ENCODE measurements at places on chromosomes 11 and 22.

GRCh38 chr11:107591378-107592230, 657 bp downstream of the ELMOD1 start:
- DNase-seq = no peak

DNA sequence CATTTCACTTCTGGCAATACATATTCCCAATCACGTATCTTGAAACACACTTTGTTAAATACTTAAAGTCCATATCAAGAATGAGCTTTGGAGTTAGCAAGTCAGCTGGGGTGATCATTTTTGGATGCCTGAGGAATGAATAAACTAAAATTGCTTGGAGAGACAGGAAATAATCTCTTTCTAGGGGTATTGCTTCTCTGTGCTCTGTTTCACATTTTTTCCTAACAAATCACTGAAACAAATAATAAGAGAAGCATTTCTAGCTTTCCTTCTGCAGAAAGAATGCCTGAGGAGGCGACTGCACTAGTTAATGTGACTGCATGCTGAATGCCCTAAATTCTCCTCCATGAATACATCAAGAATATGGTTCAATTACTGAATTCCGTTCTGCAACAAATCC, 541.4 kb upstream of the CCDC90B start:
- no peak for DNase-seq

DNA sequence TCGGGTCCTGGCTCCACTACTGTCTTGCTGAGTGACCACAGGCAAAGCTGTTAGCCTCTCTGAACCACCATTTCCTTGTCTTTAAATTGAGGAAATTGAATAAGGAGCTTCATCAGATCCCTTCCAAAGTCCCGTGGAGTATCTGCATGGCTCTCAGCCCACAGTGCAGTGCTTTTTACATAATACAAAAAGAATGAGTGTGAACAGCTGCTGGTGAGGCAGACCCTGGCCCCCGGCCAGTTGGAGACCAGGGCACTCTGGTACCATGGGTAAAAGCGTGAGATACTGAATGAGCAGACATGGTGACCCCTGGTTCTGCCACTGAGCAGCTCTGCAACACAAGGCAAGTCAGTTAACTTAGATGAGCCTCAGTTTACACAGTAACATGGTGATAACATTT, 86.8 kb downstream of the GALNT18 start:
- DNase-seq = no peak

DNA sequence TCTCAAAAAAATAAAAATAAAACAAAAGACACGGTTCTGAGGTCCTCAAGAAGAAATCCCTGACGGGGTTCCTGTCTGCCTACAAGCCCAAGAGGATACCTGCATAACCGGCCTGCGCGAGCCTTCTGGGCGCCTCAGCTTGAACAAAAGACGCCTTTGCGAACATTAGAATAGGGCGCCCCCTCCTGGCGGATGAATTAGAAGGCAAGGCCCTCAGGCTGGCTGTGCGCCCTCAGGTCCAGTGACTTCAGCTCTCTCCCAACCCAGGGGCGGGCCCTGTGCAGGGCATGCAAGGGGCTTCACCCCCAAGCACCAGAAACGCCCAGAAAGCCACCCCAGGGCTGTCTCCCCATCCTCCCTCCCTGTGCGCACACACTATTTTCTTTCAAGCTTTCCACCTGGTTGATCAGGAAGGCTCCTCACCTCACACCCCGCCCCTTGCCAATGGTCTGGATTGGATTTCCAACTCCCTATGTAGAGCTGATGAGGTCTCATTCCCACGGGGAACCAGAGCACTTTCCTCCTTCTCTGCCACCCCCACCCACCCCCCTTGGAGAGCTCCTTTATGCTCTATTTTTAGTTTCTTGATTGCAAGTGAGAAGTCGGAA, 273.3 kb downstream of the BUD13 start:
- no peak for DNase-seq

DNA sequence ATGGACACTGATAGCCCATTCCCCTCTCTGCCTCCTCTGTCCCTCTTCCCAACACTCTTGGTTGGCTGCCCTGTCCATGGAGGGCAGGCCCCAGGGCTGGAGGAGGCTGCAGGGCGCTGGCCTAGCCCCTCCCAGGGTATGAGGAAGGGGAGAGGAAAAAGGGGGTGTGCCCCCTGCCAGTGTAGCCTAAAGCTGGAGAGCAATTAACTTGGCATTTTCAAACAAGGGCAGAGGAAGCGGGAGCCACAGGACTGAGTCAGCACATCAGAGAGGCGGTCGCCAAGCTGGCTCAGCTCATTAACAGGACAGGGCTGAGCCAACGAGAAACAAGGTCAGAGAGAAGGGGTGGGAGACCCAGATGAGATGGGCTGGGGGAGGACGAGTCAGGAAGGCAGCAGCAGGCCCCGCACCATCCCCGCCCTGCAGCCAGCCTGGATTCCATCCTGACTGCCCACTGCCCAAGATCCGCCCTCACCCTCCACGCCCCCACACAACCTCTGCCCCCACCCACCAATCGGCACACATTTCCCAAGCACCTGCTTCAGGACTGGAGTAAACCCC, 76.3 kb downstream of the BUD13 start:
- DNase-seq = no peak

GRCh38 chr11:130671801-130672700, 223.6 kb downstream of the ADAMTS15 start:
- DNase-seq = no peak

DNA sequence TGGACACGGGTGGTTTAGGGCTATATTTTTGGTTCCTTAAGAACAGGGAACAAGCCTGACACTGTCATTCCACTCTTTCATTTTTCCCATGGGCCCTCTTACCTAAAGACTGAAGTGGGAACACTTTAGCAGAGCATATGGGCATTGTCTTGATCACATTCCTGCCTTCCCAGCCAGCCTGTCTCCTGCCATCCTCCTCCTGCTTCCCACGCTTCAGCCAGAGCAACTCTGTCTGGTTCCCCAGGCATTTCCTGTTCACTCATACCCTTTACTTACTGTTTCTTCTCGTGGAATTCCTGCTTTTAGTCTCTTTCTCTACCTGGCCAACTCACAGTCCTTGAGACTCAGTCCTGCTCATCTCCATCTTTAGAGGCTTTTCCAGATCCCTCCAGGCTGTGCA, 22.8 kb downstream of the MRPL16 start:
- DNase-seq = no peak

DNA sequence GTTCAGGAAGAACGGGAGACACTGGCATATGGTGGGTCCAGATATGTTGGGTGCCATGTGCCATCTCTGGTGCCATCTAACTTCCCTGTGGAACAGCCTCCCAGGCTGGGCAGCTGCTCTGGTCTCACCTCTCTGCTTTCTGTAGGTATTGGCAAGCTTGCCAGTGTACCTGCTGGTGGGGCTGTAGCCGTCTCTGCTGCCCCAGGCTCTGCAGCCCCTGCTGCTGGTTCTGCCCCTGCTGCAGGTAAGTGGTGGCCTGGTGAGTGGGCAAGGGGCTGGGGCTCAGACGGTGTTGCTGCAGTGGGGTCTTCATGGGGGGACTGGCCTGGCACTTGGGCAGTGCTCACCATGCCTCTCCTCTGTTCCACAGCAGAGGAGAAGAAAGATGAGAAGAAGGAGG, 2.6 kb downstream of the RPLP2 start:
- no peak for DNase-seq

- DNase-seq = no peak
These were observed 125.9 kb upstream of the B3GAT1 start for GRCh38 chr11:134537941-134538340.

DNA sequence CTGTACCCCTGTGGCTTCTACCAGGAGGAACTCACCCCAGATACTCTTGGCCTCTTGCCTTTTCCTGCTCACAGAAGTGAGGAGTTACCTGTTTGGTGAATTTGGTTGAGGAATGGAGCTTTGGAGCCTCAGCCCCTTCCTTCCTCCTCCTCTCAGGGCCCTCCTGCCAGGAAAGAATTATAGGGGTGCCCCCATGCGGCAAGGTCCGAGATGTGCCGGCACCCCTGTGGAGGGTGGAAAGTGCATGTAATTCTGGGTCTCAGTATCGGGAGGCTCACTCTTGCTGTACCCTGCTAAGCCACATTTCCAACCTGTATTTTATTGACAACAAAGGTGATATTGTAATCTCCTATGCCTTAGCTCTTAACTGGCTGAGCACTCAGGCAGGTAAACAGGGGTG, 13.7 kb upstream of the IGSF22 start:
- DNase-seq = no peak

DNA sequence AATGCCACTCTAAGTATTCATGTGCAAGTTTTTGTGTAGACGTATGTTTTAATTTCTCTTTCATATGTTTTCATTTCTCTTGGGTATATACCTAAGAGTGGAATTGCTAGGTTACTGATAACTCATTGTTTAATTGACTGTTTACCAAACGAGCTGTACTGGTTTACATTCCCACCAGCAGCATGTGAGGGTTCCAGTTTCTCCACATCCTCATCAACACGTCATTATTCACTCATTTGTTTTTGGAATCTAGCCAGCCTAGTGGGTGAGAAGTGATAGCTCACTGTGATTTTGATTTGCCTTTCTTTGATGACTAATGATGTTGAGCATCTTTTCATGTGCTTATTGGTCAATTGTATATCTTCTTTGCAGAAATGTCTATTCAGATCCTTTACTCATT, 4.0 kb downstream of the ANKRD13D start:
- DNase-seq = no peak

DNA sequence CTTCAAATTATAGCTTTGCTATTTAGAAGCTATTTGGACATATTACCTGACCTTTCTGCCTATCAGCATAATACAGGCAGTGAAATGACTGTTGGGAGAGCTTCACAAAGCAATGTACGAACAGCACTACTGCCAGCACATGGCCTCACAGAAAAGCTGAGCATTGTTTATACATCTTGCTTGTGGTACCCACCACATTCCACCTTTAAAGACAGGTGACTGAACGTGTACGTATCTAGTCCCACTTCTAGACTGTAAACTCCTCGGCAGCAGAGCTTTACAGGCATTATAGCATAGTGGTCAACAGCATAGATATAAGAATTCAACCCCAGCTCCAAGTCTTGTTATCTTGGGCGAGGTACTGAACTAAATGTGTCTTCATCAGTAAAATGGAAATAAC, 1.6 kb downstream of the JOSD1 start:
- no peak for DNase-seq

DNA sequence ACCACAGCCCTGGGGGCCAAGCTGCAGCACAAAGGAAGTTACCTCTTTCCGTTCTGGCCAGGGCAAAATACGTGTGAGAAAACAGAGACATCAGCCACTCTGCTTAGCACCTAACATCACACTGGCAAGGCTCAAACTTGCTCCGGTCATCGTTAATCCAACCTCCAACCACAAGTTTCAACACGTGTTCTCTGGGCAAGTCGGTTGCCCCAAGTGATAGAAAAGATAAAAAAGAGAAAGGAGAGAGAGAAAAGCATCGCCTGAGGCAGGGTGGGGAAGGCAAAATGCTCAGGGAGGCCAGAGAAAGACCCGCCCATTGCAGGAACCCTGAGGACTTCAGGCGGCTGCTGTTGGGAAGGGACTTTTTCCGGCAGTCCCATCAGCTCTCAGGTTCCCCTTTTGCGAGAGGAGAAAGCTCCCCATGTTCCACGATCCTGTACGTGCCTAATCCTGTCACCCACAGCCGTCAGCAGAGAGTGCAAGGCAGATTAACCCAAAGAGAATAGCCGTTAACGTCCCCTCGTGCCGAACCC, 18.5 kb upstream of the B4GALNT4 start:
- DNase-seq = no peak

DNA sequence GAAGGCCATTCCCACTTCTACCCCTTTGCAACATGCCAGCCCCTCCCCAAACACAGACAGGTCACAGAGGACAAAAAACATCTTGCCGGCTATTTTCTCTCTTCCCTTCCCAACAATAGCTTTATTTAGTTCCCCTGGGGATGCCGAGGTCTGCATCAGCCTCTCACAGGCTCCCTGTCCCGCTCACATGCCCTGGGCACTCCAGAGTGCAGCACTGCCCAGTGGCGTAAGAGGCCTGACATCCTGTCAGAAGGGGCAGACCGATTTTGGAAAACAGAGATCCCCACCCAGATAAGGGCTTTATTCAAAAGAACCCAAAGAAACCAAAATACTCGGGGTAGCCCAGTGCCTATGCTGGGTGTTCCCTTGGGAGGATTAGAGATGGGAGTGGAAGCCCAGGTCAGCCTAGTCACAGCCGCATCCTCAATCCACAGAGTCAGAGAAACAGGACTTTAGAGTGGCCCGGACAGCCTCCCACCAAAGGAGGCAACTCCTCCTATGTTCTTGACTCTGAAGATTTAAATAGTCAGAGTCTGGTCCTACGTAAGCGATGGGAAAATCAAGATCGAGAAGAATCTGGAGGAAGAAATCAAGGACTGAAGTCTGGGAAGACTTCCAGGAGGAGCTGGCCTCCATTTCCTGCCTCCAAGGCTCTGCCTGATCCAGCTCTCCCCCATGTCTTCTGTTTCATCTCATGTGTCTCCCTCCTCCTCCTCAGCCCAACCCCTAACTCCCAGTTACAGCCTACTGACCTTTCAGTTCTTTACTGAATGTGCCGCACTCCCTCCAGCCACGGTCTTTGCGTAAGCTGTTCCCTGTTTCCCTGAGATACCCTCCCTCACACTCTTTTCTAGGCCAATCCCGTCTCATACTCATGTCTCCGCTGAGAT, 129.3 kb downstream of the FBXO7 start:
- no peak for DNase-seq

- DNase-seq = no peak
These were observed 6.2 kb downstream of the CLCF1 start for GRCh38 chr11:67366961-67367760.

DNA sequence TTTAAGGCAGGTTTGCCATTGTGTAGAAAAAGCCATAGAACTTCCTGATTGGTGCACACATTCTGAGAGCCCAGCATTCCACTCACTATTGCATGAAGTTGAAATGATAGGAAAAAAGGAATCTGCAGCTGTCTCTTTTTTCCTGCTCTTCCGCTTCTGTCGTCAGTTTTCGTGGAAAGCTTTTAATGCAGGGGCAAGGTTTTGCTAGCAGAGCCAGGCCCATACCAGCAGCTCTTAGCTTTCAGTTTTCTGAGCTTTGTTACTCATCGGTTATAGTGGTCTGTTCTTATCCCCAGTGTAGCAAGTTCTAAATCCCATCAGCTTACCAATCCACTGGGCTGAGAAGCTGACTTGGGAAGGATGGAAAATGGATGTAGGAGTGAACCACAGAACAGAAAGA, 162.9 kb upstream of the TTC12 start:
- no peak for DNase-seq

GRCh38 chr11:122723576-122723975, 68.1 kb downstream of the UBASH3B start:
- DNase-seq = no peak
